Dorsolateral prefrontal cortex (tissue), 122 donors: ENCODE measurements at places on chromosomes 13 and 19. TPM values are rescaled to one million over a fixed set of nuclear protein-coding genes. Genes with fewer than 3 reads are reported as not detected.

DNA sequence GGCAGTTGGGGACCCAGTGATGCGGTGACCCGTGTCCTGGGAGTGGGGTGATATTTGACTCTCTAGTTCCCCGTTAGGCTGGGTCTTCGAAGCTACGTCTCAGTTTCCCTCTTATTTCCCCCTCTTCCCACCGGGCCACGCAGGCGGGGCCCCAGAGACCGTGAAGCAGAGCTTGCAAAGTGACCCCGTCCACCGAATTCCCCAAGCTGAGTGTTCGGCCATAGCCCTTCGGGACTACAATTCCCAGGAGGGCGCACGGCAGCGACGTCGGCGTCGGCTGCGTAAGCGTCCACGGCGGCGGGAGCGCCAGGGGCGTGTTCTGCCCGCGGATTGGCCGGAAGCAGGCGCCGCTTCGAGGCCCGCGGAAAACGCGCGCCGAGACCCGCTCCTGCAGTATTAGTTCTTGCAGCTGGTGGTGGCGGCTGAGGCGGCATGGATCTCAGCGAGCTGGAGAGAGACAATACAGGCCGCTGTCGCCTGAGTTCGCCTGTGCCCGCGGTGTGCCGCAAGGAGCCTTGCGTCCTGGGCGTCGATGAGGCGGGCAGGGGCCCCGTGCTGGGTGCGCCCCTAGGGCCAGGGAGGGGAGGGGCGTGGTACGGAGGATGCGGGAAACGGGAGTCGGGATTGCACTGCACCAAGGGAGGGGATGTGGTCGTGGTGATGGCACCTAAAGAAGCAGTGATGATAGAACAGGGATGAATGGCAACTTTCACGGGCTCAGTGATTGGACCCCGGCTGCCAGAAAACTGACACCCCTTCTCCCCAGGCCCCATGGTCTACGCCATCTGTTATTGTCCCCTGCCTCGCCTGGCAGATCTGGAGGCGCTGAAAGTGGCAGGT is at the start of gene RNASEH2A:
Gene RNASEH2A, plus strand, starts transcription at position 343 of the 840 bp plus-strand sequence. Its CDS starts 90 bp downstream, at position 433.
- peak; percentile 93 for DNase-seq

- DNase-seq: peak; percentile 74
Measured at GRCh38 chr19:7852851-7853769, 21.1 kb downstream of the PRR36 start.

Gene GRIN3B
- not detected for total RNA-seq

GRCh38 chr19:9967326-9967725 is 31.0 kb upstream of the OLFM2 start:
- no peak for DNase-seq

GRCh38 chr13:43301346-43301969 is 278.1 kb downstream of the DNAJC15 start:
- DNase-seq: no peak
